ENCODE measurements at places on chromosomes 11 and 22.

DNA sequence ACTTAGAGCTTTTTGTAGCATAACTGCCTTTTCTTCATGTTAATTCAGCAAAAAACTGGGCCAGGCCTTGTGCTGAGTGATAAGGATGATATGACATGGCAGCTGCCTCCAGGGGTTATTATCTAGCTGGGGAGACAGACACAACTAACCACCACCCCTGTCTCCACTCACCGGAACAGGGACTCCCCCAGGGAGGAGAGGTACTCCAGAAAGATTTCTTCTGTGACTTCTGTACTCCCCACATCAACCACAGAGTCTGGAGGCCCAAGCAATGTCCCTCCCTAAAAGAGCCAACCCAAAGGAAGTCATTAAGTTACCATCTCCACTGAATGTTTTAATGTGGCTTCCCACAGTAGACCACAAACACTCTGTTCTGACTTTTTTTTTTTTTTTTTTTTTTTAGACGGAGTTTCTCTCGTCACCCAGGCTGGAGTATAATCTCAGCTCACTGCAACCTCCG lies 14.3 kb upstream of the PMM1 start:
- peak; percentile 39 for DNase-seq

DNA sequence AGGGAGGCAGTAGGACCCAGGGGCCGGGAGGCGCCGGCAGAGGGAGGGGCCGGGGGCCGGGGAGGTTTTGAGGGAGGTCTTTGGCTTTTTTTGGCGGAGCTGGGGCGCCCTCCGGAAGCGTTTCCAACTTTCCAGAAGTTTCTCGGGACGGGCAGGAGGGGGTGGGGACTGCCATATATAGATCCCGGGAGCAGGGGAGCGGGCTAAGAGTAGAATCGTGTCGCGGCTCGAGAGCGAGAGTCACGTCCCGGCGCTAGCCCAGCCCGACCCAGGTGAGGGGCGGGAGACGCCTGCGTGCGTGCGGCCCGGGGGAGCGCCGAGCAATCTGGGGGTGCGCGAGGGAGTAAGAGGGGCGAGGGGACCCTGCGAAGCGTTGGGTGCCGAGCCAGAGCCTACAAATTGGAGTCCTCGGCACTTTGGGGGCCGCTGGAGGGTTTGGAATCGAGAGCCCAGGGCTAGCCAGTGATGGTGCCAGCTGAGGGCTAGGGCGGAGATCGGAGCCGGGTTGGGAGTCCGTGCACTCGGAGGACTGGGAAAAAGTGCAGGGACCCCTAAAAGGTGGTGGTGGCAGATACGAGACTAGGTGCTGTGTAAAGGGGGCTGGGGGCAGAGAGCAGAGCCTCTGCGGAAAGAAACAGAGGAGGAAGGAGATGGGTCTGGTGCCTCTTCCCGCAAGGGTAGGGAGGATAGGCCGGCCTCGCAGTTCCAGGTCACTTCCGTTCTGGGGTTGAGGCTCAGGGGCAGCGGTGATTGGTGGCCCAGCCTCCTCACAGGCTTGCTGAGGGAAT lies at the start of gene SERPINH1:
SERPINH1 (plus strand) TSS at position 206 of the 788 bp plus-strand sequence. CDS start 4,097 bp downstream, outside the sequence.
- DNase-seq: peak; percentile 84

GRCh38 chr11:131483877-131484276 lies 113.5 kb downstream of the NTM start:
- no peak for DNase-seq

DNA sequence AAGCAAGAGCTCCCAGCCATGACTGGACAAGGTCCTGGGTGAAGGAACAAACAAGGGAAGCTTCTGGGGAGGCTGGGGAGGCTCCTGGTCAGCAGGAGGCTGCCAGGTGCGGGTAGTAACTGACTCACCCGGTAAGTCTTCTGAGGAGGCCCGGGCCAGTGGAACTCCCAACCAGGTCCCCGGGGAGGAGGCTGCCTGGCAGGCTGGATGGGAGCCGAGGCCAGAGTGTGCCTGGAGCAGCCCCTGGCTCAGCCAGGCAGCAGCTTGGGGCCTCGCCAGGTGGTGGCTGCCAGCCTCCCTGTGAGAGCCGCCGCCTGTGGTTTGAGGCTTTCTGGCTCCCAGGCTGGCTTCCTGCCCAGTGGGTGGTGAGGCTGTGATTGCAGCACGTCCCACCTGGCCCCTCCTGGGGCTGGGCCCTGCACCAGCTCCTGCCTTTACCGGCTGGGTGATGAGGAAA lies 46.2 kb downstream of the IGF2 start:
- peak; percentile 99 for DNase-seq

DNA sequence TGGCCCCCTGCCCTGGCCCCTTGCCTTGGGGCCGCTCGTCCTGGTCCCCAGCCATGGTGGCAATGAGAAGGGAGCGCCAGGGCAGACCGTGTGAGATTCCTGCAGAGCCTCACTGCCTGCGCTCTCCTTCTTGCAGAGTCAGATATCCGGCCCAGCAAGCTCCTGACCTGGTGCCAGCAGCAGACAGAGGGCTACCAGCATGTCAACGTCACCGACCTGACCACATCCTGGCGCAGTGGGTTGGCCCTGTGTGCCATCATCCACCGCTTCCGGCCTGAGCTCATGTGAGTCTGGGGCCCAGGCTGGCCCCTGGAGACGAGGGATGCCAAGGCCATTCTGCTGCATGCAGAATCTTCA lies 114.1 kb downstream of the MICAL2 start:
- peak; percentile 100 for DNase-seq

DNA sequence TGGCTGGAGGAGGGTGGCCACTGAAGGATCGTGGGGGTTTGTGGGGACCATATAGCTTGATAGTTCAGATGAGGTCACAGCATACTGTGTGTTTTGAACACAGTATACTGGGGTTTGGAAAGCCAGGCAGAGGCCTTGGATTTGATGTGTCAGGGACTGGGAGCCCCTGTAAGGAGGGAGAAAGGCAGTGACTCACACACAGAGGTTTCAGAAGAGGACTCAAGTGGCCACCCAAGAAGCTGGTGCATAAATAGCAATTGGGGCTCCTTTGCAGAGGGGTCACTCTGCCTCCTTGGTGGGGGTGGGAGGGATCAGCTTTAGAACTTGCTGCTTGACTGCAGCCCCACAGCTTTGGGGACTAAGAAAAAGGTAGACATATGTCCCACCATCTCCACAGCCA lies 39.3 kb downstream of the SLC5A1 start:
- no peak for DNase-seq

DNA sequence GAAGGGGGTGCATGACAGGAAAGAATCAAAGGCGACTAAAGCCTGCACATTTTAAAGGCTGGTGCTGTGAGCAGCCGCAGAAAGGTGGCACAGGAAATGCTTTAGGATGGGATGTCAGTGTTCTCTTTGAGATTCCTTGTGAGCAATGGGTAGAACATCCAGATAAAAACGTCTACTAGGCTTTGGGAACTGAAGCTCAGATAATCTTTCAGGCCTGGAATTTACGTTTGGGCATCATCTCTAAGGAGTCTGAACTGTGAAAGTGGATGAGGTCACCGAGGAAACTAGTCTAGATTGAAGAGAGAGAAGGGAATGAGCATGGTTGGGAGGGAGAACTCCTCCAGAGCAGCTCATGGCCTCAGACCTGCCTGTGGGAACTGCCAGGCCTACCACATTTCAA lies 65.7 kb downstream of the FLI1 start:
- DNase-seq: no peak

DNA sequence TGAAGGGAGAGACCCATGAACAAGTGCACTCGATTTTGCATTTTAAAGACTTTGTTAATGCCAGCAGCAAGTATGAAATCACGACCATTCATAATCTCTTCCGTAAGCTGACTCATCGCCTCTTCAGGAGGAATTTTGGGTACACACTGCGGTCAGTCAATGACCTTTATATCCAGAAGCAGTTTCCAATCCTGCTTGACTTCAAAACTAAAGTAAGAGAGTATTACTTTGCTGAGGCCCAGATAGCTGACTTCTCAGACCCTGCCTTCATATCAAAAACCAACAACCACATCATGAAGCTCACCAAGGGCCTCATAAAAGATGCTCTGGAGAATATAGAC lies 5.9 kb downstream of the SERPIND1 start:
- DNase-seq: no peak

DNA sequence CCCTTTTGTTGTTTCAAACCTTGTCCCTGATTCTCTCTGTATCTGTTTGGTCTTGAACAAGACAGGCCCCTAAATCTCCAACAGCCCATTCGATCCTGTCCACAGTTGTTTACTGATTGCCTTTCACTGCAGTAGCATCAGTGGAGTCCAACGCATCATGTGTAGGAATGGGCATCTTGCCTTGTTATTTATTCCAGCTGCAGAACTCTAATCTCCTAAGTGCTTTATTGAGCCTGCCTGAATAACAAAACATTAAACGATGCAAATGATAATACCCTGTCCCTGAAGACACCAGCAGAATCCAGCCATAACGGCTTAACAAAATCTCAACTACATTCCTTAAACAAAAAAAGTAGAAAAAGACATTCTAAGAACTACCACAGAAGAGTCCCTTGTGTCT lies 50.1 kb downstream of the SLC35F2 start:
- no peak for DNase-seq

GRCh38 chr22:40499209-40499623 lies 128.8 kb downstream of the SGSM3 start:
- peak; percentile 88 for DNase-seq

DNA sequence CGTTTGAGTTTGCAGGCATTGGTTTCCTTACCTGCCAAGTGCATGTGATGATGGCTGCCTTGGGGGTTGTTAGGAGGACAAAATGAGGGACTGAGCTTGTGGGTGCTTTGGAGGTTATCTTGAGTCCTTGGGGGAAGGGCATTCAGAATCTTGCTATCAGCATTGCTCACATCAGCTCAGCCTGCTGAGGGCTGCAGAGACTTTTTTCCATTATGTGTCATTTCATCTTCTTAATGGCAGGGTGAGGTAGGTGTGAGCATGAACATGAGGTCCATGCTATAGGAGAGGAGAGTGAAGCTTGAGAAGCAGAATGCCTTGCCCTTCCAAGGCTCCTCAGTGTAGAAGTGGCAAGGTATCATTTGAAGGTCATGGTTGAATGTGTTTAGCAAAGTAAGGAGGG lies 112.3 kb downstream of the MIAT start:
- no peak for DNase-seq

DNA sequence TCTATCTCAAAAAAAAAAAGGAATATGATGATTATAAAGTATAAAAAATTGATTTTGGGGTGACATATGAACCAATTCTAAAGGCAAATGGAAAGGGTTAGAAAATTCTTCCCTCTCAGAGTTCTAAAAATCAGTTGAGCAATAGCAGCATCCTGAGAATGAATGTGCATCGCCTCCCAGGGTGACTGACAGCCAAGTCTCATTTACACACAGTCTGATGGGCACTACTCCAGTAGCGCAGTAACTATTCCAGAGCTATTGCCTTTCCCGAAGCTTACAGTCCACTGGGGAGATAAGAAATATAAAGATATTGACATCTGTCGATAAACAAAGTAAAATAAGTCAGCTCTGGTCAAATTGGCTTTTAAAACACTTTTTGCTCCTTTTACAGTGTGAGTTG lies 32.3 kb upstream of the SORL1 start:
- no peak for DNase-seq

DNA sequence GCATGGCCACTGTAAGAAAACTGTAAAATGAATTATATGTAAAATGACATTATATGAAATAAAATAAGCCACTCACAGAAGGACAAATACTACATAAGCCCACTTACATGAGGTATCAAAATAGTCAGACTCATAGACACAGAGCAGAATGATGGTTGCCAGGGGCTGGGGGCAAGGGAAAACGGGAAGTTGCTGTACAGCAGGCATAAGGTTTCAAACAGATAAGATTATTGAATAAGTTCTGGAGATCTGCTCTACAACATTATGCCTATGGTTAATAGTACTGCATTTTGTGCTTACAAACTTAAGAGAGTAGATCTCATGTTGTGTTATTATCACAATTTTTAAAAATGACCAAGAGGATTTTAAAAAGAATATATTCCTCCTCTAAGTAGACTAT lies 32.7 kb upstream of the HEPHL1 start:
- no peak for DNase-seq

GRCh38 chr11:45089676-45090499 lies 56.6 kb upstream of the PRDM11 start:
- peak; percentile 42 for DNase-seq

DNA sequence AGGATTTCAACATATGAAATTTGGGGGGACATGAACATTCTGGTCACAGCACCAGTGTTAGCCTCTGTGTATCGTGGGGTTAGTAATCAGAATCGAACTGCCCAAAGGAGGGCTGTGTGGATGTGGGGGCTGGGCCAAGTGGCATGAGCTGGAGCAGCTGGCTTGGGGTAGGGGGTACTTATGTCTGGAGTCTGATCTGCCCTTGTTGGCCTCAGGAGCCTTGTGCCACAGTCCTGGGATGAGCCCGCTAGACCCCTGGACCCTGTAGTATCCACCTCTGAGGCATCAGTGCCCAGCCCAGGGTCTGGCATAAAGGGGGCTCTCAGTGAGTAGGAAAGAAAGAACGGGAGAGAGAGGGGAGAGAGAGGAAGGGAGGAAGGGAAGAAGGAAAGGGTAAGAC lies 67.3 kb downstream of the LRRC32 start:
- no peak for DNase-seq

- DNase-seq: no peak
Measured at GRCh38 chr11:121383716-121384115, 68.4 kb upstream of the SORL1 start.

- peak; percentile 56 for DNase-seq
Measured at GRCh38 chr11:108093128-108093904, 28.1 kb upstream of the ACAT1 start.

- no peak for DNase-seq
Measured at GRCh38 chr11:116541460-116541859, 231.3 kb downstream of the BUD13 start.

GRCh38 chr11:2256951-2257700 lies 13.3 kb downstream of the ASCL2 start:
- DNase-seq: no peak

DNA sequence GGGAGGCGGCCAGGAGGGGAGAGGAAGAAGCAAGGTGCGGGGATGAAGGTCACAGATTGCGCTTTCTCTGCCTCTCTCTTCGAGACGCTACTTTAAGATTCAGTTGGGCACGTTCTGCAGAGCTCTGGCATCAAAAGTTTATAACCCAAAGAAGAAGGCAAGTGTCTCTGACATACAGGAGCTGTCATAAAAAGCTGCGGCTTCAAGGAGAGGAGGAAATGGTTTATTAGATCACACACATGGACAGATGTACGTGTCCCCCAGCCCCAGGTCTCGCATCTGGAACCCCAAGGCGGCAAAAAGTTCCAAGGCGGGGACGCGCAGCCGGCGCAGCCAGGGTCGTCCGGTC lies 589.0 kb downstream of the OPCML start:
- no peak for DNase-seq

DNA sequence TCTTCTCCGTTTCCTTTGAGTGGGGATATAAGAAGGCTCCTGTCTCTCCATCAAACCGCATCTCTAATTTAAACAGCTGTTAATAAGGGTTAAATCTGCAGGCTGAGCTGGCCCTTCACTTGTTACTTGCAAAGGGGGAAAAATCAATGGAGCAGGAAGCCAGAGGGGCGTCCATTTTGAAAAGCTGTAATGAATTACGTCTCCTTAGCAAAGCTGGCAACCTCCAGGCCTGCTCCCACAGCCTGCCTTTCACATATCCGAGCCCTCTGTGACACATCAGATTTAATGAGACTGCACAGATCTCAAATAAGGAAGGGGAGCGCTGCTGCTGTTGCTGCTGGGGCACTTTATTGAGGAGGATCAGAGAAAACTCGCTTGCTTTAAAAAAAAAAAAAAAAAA lies 320.8 kb downstream of the BLID start:
- no peak for DNase-seq

GRCh38 chr11:19846654-19847305 lies 134.1 kb downstream of the NAV2 start:
- no peak for DNase-seq

GRCh38 chr22:40387746-40388145 lies 17.4 kb downstream of the SGSM3 start:
- no peak for DNase-seq

All from H4 (cell line).